Testis (tissue), 5 donors: ENCODE measurements at places on chromosomes 4 and X. TPM values are rescaled to one million over a fixed set of nuclear protein-coding genes. Genes with fewer than 3 reads are reported as not detected.
A peak's percentile ranks its signal among the peaks of the same experiment; 100 is the strongest.

DNA sequence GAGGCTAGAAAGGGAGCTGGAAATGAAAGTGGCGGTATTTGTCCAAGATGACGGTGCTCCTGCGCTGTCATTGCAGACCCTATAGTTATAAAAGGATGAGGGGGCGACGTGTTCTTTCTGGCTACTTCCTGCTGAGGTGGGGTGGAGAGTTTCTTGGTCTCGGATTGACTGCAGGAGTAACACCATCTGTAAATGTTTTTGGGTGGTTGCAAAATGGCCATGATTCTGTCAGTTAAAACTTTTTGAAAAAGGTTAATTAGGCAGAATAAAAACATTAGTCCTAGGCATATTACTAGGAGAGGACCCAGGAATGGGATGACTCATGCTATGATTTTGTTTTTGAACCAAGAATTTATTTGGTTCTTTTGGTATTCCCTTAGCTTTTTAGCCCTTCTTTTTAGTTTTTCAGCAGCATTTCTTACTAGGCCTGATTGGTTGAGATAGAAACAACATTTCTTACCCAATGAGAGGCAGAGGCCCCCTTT lies 53.1 kb downstream of the USP11 start:
- H3K4me3 ChIP-seq = no peak overlapping the region
- no peak for DNase-seq
- H3K27ac ChIP-seq = no peak overlapping the region
- H3K36me3 ChIP-seq = no peaks in the 10 kb centered on the region
- H3K27me3 ChIP-seq = no peaks in the 10 kb centered on the region

Gene TMEM271
- total RNA-seq = 1.7 TPM

GRCh38 chr4:110352670-110353442 lies 123.1 kb upstream of the ENPEP start:
- no peaks in the 10 kb centered on the region for H3K4me1 ChIP-seq
- no peak for DNase-seq
- no peaks in the 10 kb centered on the region for H3K36me3 ChIP-seq
- no peak overlapping the region for H3K4me3 ChIP-seq

DNA sequence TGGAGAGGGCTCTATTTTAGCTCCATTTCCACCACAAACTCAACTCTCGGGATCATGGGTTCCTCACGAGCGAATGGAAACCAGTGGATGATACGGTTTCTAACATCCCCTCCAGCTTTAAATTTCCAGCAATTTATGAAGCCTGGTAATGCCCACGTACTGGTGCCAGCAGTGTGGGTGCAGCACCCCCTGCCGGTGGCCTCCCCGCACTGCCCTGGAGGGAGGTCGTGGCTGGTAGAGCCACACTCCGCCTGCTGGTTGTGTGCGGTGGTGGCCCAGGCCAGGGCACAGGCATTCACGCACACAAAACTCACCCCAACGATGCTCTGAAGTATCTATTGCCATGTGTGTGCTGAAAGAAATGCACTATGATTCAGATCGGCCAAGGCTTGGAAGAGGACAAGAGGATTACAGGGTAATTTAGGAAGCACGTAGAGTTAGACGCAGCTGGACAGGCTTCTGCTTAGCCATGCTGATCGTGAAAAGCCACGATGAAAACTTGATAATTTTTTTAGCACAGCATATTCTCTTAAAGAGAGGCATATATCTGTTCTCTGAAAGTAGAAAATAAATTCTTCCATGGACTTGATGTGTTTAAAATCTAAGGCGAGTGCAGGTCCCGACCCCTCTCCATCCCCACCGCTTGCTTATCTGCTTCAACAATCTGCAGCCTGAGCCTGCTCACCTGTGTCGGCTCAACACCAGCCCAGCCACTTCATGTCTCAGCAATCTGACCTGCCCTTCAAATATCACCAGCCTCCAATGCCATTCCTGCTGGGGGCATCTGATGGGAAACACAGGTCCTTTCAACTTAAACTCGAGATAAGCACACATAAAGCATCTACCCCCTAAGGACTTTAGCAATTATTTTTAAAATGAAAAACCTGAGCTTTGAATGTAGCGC lies 59.1 kb downstream of the SCD5 start:
- H3K27ac ChIP-seq = no peak overlapping the region
- H3K27me3 ChIP-seq = no peaks in the 10 kb centered on the region
- peak; percentile 64 for DNase-seq
- H3K4me1 ChIP-seq = peaks cover under 1% of the 10 kb centered on the region
- H3K36me3 ChIP-seq = no peaks in the 10 kb centered on the region
- H3K4me3 ChIP-seq = no peak overlapping the region

- no peak overlapping the region for H3K4me3 ChIP-seq
- peak; percentile 68 for DNase-seq
- H3K27me3 ChIP-seq = no peaks in the 10 kb centered on the region
- H3K4me1 ChIP-seq = peaks cover 6% of the 10 kb centered on the region
Measured at GRCh38 chr4:56424697-56425514, 10.5 kb downstream of the PPAT start.

DNA sequence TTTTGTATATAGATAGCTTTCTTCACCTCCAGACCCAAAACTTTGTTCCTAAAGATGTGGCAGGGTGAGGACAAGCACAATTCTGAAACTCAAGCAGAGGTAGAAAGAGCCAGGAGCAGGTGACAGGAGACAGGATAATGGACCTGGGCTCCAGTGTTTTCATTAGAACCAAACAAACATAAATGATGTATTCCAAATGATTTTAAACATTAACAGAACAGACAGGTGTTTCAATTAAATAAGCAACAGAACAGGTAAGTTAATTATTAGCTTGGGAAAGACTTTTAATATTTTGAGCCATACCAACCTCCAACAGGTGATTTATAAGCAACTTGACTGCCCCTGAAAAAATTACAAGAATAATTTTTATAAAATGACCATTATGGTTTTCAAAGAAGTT lies 459.4 kb upstream of the LCORL start:
- no peaks in the 10 kb centered on the region for H3K36me3 ChIP-seq
- H3K27me3 ChIP-seq = no peaks in the 10 kb centered on the region
- no peak overlapping the region for H3K27ac ChIP-seq
